ENCODE measurements at places on chromosomes 5 and 9. TPM values are rescaled to one million over a fixed set of nuclear protein-coding genes. Genes with fewer than 3 reads are reported as not detected.

The RLN1 gene
- 0.95 TPM for total RNA-seq

The LEAP2 gene
- total RNA-seq, result 2.0 TPM

The ECSCR gene
- 0.74 TPM for total RNA-seq

The STARD4 gene
- 45.0 TPM for total RNA-seq

The PCDHGB1 gene
- not detected for total RNA-seq

The DMRTA1 gene
- not detected for total RNA-seq

The IL13 gene
- 0.24 TPM for total RNA-seq

The GMCL2 gene
- total RNA-seq, result not detected

The SLC34A1 gene
- not detected for total RNA-seq

The PTGER4 gene
- 86.3 TPM for total RNA-seq

The SLC25A2 gene
- total RNA-seq, result not detected

The SLC35D2 gene
- total RNA-seq, result 0.91 TPM

The CDX1 gene
- not detected for total RNA-seq

The SMIM33 gene
- total RNA-seq, result 0.14 TPM

The PCDHA9 gene
- not detected for total RNA-seq

The IFNA17 gene
- total RNA-seq, result not detected

The PCDHGA1 gene
- total RNA-seq, result not detected
